ENCODE measurements at places on chromosomes 7 and 10. TPM values are rescaled to one million over a fixed set of nuclear protein-coding genes. Genes with fewer than 3 reads are reported as not detected.

SUN3 gene
- total RNA-seq = not detected

NUTM2D gene
- total RNA-seq = 4.8 TPM

SAMD9 gene
- 4.5 TPM for total RNA-seq

GPER1 gene
- 4.8 TPM for total RNA-seq

HDAC9 gene
- 33.3 TPM for total RNA-seq

NEUROD6 gene
- total RNA-seq = not detected

SND1 gene
- 107 TPM for total RNA-seq

SPAM1 gene
- total RNA-seq = not detected

R3HCC1L gene
- 6.4 TPM for total RNA-seq

MOGAT3 gene
- not detected for total RNA-seq

TDRD1 gene
- total RNA-seq = 0.85 TPM

SH2B2 gene
- 0.49 TPM for total RNA-seq

CYP26A1 gene
- not detected for total RNA-seq

NUTM2A gene
- total RNA-seq = 2.5 TPM

DNA sequence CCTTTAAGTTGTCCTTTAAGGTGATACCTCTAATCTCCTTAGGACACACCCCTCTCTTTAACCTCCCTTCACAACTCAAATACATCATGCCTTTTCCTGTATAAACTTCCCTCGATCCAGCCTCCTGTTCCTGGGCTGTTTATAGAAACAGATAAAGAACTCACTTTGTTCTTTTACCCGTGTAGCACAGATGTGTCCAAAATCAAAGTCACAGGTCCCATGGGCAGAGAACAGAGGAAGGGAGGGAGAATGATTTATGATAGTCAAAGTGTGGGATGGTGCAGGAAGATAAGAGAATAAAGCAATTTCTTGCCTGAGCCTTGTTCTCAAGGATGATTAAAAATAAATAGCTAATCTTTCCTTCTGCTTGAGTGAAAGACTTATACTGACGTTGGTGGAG, 50.3 kb upstream of the CABCOCO1 start:
- DNase-seq = no peak

GRCh38 chr10:113527211-113527906, 25.5 kb upstream of the HABP2 start:
- DNase-seq = no peak

GRCh38 chr7:12827219-12827821, 139.9 kb downstream of the ARL4A start:
- no peak for DNase-seq

- DNase-seq = no peak
Measured at GRCh38 chr10:59517996-59518395, 155.6 kb upstream of the FAM13C start.

DNA sequence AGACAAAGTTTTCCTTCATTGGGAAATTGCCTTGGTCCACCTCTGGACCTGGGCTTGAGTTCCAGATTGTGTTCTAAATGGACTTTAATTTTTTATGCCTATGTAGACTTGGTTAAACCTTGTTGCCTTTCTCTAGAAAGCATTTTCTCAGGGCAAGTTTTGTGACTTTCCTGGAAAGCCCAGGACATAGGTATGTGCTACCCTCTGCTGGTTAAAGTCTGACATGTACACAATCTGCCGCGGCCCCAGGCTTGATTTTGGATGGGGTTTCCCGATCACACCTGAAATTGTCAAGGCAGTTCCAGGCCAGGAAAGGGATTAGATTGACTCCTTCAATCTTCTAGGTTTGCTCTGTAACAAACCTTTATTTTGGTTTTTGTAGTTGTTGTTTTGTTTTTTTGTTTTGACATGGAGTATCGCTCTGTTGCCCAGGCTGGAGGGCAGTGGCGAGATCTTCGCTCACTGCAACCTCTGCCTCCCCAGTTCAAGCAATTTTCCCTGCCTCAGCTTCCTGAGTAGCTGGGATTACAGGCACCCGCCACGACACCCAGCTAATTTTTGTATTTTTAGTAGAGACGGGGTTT, 14.1 kb upstream of the AKR1B10 start:
- DNase-seq = no peak

DNA sequence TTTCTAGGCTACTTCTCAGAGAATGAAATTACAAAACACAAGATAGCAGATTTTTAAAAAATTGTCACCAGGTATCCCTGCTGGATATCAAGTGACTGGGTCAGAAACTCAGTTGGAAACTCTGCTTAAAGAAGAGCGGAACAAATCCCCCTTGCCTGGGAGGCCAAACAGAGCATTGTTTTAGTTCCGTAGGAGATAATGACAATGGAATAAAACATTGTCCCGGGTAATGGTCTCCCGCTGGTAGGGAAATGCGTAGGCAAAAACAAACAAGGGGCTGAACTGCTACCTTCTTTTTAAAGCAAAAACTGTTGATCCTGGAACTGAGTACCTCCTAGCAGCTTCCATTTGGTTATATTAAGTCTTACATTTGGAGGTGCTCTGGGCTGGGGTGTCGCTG, 21.3 kb upstream of the VAX1 start:
- no peak for DNase-seq

GRCh38 chr10:113291413-113291812, 261.4 kb upstream of the HABP2 start:
- DNase-seq = no peak

- peak; percentile 81 for DNase-seq
Measured at GRCh38 chr7:155490697-155491628, 33.0 kb downstream of the EN2 start.

GRCh38 chr7:51982653-51983052, 666.0 kb upstream of the COBL start:
- DNase-seq = no peak

DNA sequence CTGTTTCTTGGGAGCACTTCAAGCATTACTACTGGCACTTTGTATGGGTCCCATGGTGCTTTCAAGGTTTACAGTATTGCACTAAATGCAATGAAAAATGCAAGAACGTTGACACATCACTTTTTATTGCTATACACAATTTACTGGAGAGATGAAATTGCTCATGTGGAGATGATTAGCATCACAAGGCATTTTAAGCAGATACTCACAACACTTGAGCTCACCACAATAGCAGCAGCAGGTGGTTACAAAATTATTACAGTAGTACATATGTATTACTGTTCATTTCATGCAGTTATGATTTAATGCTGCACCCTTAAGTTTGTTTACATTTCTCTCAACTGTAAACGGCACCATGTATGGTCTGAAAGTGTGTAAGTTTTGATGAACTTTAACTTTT, 537.7 kb downstream of the GRM8 start:
- DNase-seq = no peak

DNA sequence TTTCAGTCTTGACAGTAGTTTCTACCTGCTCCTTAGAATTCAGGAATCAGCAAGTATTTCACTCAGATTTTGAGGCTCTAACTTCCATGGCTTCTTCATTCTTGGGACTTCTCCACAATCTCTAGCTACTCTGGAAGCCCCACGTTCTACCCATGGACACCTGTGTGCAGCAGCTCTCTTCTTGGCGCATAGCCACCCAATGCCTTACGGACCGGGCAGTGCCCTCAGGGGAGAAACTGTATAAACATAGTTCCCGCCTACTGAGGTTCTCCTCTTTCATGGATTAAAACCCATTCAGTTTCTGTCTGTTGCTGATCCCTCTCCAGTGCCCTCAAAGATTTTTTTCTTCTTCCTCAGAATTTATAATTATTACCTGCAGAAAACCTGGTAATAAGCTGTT, 177.1 kb downstream of the SORCS1 start:
- no peak for DNase-seq

- peak; percentile 69 for DNase-seq
Measured at GRCh38 chr7:2757361-2757903, 69.4 kb downstream of the AMZ1 start.

DNA sequence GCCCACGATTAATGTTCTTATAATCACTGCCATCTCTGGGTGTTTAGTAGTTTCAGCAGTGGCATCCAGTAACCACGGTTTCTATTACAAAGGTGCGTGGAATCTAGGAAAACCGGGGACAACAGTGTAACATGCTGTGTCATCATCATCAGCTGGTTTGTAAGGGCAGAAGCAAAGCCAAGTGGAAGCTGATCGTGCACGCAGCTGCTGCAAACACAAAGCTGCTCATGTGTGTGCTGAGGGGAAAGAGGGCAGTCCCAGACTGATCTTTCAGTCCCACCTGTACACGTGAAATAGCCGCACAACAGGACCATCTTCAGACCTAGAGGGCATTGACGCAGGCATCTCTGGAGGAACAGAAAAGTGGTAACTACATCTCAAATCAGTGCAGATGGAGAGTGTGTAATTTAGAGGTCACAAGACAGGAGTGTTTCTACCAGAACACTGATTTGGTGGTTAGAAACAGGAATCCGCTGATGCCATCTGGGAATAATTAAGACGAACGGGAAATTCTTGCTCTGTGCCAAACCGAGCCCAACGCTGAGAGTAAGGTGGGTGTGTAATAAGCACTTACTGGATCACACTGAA, 13.4 kb downstream of the ANKRD16 start:
- no peak for DNase-seq

DNA sequence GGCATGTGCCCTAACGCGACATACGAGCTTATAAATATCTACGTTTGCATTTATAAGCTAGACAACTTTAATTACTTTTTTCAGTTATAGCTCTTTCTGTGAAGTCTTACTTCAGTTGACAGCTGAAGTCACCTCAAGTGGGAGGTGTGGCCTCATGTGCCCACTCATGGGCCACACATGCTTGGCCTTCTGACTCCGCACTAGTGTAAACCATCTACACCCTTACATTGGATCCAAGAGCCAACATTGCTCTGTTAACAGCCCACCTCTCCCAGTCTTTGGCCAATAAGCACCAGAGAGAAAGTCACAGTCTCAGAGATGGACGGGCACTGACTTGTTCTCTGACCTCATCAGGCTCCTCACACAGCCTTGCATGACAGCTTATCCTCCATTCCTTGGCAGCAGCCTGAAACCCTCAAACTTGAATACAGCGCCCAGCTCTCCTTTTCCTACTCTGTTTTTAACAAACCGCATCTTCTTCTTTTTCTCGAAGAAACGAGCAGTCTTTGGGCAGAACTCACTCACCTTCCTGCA, 70.9 kb upstream of the AMPH start:
- no peak for DNase-seq

GRCh38 chr7:16915405-16915804, 33.6 kb upstream of the AGR3 start:
- no peak for DNase-seq

- peak; percentile 65 for DNase-seq
Measured at GRCh38 chr10:93495654-93496321, 624 bp upstream of the CEP55 start.

DNA sequence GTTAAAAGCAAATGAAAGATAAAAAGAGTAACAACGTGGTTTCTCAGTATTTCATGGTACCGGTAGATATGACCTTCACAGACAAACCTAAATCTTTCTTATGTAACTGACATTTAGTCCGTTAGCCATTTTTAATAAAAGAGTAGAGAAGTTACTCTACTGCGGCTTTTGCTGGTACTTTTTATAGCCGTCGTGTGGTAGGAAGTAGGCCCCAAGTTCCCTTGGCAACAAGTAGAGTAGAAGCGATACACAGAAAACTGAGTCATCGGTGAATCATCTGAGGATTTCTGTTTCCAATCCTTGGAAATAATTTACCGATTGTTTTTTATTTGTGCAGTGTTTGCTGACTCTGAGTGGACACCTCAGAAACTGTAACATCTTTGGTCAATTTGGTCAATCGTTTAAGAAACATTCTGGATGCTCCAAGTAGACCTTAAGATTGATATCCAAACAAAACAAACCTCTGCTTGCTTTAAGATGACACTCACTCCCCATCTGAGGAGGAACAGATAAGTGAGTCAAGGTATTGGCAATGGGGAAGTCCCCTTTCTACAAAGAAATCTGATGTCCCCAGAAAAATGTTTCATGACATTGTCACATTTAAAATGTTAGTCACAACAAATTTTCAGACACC, 63.9 kb upstream of the AHR start:
- no peak for DNase-seq

- no peak for DNase-seq
Measured at GRCh38 chr7:19114551-19114855, 2.9 kb downstream of the TWIST1 start.

- DNase-seq = no peak
Measured at GRCh38 chr7:134777908-134778580, 1.4 kb upstream of the CALD1 start.

- DNase-seq = no peak
Measured at GRCh38 chr7:48078470-48078869, 10.6 kb upstream of the UPP1 start.

DNA sequence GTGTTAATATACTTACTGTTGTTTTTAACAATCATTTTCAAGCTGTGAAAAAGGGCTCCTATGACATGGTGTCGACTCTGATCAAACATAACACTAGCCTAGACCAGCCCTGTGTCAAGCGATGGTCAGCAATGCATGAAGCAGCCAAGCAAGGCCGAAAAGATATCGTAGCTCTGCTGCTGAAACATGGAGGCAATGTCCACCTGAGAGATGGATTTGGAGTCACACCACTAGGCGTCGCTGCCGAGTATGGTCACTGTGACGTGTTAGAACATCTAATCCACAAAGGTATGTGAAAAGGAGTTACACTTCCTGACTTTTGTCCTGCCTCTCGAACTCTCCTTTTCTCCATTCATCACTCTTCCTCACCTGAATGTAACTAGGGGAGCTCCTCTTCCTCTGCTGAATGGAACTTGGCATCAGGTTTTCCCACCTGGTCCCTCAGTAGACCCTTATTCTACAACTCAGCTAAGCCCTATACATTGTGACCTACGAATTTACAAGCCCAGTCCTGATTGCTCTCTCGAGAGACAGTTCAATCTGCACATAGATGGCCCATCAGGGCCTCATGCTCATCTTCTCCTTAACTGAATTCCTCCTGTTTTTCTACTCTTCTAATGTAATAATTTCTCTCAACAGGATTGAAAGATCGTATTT, 23.0 kb downstream of the ASB15 start:
- DNase-seq = peak; percentile 58

- no peak for DNase-seq
Measured at GRCh38 chr10:44216073-44216472, 168.8 kb downstream of the CXCL12 start.

- no peak for DNase-seq
Measured at GRCh38 chr7:130032698-130033097, 18.5 kb downstream of the ZC3HC1 start.

DNA sequence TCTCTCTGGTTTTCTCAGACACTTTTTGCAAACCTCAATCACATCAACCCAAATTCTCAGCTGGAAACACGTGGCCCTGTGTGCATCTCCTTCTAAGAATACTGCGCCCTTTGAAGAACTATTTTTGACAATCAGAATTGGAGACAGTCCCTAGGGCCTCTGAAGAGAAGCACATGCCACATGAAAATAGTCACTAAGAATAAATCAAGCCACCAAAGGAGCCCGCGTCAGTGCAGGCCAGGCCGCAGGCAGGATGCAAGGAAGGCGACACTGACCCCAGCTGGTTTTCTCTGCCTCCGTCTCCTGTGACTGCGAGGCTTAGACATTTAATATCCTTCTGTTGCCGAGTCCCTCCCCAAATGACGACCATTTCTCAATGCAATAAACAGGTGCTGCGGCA, 88.0 kb upstream of the ADAM12 start:
- DNase-seq = no peak

Data from right cardiac atrium (tissue), 5 donors.